AML-193 (cell line): ENCODE measurements at places on chromosomes 16 and 17.

DNA sequence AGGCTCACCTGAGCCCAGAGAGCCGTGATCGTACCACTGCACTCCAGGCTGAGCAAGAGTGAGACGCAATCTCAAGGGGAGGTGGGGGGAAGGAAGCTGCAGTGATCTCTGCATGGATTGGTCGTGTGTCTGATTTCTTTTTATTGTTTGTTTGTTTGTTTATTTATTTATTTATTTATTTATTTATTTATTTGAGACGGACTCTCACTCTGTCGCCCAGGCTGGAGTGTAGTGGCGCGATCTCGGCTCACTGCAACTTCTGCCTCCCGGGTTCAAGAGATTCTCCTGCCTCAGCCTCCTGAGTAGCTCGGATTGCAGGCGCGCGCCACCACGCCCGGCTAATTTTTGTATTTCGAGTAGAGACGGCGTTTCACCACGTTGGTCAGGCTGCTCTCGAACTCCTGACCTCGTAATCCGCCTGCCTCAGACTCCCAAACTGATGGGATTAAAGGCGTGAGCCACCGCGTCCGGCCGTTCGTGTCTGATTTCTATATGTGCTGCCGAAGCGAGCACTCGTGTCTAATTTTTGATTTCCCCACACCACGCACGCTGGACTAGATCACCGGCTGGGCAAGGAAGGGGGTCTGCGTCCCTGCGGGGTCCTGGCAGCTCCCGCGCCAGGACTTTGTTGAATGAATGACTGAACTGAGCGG, 448 bp upstream of the TNFRSF12A start:
- no peak for DNase-seq

- DNase-seq, result no peak
Observed at GRCh38 chr16:67108931-67109406, 772 bp upstream of the PHAF1 start.

DNA sequence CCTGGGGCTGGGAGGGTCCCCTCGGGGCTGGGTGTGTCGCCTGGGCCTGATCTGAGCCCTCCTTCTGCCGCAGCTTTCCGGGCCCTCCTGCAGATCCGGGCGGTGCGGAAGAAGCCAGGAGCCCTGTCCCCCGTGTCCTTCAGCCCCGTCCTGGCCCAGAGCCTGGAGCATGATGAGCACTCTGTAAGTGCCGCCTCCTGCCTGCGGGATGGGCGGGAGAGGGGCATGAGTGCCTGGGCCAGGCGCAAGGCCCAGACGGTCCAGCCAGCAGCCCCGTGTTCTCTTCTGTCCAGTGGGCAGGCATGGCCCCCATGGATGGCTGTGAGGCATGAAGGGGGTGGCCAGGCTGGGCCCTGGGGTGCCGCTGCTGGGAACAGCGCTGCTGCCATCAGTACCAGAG, 16.0 kb upstream of the NUDT16L1 start:
- DNase-seq, result no peak

- no peak for DNase-seq
Observed at GRCh38 chr17:71740866-71741265, 380.0 kb upstream of the SOX9 start.

- DNase-seq, result peak; percentile 76
Observed at GRCh38 chr17:49696233-49696761, 11.5 kb downstream of the SLC35B1 start.

DNA sequence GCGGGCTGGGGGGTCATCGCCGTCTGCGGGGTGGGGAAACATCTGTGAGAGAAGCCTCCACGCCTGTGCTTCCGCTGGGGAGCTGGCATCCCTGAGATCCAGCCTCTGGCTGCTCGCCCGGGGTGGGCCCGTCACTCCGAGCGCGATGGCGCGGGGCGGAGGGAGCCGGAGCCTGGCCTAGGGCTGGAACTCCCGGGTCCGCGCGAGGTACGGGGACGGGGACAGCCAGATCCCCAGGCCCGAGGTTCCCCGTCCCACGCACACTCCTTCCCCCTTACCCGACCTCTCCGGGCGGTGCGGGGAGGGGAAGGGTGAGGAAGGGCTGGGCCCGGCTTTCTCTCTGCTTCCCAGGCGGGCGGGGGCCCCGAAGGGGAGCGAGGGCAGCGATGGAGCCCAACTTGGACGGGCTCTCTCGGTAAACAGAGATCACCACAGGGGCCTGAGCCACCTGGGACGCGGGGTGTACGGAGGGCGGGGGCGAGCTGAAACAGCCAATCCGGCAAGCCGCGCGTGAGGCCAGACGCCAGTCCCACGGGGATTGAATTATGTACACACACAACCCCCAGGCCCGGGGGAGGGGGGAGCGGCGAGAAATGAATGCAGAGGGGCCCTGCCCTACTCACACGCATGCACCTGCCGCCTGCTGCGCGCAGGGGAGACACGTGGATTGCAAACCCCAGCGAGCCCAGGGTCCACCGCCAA, at the start of gene SLC16A11:
Gene SLC16A11 (minus strand): TSS at position 596 of the 702 bp plus-strand sequence. CDS start 579 bp downstream, at position 17.
- DNase-seq, result no peak

- DNase-seq, result no peak
Observed at GRCh38 chr17:78819806-78820792, 20.5 kb downstream of the USP36 start.

DNA sequence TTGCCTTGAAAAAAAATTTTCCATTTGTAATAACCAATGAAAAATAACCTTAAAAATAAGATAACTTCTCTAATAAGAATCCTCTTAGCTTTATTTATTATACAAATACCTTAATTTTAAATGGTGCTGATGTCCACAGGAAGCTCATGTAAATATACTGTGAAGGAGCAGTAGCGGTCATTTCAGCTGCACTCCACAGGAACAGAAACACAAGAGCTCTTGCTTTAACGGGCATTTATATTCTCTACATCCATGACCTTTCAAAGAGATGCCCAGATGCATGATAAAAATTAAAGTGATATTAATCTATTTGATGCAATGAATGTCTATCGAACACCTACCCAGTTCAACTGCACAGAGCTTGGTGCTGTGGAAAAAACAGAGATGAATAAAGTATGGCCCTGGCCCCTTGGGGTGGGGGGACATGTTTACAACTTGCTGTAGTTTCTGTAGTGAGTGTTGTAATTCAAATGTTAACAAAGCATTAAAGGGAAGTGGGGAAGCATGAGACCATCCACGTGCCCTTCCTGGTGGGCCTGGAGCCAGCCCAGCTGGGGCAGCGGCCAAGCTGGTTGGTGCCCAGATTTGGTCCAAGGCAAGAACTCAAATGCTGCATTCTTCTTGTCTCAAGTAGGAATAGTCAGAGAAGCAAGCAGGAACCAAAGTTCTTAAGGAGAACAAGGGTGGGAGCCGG, 47.9 kb downstream of the IQCK start:
- DNase-seq, result no peak

GRCh38 chr16:77197747-77198146, 1.5 kb upstream of the SYCE1L start:
- DNase-seq, result no peak

DNA sequence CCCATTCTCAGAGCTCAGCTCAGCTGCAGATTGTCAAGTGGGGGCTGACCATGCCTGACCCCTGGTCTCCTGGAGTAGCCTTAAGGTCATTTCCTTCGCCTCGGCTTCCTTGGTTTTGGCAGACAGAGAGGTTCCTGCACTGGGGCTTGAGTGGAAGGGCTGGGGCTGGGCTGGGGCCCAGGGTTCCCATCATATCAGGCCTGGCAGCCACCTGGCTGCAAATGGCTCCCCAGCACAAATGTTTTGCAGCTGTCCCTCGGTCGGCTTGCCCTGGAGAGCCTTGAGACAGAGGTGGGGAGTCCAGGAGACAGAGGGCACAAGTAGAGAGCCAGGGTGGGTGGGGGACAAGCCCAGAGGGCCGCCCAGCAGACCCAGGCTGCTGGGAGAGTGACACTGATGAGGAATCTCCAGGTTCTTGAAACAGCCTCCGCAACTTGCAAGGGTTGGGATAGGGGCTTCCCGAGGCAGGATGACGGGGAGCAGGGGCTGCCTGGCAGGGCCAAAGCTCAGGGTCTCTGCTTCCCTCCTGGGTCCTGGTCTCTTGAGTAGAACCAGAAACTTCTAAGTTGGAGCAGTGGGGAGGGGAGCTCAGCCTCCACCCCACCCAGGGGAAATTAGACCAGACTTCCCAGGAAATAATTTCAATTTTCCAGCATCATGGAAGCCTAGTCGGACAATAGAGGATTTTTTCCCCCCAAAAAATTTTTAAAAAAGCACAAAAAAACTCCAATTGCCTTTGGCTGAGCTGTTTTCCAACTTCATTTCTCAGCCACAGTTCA, 19.3 kb downstream of the IGFBP4 start:
- no peak for DNase-seq

- no peak for DNase-seq
Observed at GRCh38 chr17:78532922-78533640, 44.1 kb downstream of the DNAH17 start.

DNA sequence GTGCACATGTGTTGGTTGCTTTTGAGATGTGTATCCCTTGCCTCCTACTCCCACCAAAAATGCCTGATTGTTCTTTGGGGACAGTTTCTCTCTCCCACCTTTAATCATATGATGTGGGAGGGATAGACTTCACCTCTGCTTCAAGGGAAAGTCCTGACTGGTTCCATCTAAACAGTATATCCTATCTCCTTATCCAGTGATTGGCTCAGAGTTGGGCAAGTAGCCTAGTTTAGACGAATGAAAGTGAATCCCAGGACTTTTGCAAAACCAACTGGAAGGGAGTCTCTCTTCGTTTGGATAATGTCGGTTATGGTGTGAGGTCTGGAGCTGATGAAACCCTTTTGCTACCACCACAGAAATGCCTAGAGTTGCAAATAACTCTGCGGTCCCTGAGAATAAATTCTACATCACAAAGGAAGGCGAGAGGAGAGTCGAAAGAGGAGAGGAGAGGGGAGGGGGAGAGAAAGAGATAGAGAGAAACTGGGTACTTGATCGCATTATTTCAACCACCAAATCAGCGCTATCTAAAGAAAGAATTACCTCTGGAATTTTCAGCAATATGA, 77.1 kb upstream of the SALL1 start:
- no peak for DNase-seq

DNA sequence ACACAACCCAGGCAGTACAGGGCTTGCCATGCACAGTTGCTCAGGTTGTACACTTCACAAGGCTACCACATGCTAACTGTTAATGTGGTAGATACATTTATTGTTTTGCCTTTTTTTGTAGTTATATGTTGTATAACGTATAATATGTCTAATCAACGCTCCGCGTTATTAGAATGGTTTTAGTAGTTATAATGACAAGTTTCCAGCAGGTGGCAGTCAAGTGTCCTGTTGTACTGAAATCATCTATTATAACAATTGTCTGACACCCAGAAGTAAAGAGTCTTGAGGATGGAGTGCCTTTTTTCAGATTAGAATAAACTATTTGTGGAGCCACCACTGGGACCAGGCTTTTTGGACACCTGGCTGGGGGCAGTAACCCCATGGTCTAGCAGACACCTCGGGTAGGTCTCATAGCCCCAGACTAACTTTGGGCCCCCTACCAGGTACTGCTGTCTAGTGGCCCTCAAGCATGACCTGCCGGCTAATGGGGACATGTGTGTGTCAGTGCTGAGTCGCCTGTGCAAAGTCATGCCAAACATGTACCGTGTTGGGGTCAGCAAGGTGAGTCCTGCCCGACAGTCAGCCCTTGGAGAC, 32.8 kb downstream of the MYO15A start:
- peak; percentile 32 for DNase-seq

DNA sequence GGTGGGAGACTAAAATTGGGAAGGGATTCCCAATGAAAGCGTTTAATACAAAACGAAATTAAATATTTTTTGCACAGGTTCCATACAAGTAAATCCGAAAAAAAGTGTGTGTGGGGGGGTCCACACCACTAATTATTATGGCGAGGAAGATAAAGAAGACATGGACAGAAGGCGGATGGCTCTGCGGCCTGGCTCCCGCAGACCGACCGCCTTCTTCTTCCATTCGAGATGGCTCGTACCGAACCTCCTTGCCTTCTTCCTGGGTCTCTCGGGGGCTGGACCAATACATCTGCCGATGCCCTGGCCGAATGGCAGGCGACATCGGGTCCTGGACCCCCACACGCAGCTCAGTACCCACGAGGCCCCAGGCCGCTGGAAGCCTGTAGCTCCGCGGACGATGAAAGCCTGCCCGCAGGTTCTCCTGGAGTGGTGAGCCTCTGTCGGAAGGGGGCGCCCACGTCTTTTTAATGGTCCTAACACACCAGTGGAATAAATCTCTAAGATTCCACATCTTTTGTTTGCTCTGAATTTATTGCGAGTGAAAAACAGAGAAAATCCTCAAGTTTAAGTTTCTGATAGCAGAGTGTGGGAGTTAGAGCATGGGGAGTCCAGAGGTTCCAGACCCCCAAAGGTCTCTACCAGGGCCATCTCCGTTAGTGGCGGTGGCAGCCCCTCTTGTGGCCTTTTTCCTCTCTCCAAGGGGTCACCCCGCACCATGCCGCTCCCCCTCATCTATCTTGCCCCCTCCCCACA, 1.4 kb downstream of the PRAC2 start:
- peak; percentile 52 for DNase-seq

DNA sequence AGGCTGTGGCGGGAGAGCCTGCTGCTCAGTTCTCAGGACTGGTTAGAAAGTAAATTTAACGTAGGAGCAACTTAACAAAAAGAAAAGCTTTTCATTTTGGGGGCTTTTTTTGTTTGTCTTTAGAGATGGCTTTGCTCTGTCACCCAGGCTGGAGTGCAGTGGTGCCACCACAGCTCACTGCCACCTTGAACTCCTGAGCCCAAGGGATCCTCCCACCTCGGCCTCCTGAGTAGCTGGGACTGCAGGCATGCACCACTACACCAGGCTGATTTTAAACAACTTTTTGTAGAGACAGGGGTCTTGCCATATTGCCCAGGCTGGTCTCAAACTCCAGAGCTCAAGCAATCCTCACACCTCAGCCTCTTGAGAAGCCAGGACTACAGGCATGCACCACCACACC, 205.0 kb downstream of the RPTOR start:
- no peak for DNase-seq

DNA sequence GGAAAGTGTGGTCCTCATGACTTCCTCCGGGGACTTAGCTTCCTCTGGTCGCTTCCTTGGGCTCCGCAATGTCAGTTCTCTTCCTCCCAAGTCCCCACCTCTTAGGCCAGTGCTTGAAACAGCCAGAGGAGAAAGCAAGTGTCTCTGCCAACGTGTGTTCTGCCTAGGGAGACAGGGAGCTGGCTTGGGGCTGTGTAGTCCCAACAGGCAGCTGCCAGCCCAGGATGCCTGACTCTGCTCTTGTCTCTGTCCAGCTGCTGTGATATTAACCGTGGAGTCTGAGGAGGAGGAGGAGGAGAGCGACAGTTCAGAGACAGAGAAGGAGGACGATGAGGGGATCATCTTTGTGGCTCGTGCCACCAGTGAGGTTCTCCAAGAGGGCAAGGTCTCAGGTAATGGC, 13.5 kb upstream of the PLEKHG4 start:
- no peak for DNase-seq

DNA sequence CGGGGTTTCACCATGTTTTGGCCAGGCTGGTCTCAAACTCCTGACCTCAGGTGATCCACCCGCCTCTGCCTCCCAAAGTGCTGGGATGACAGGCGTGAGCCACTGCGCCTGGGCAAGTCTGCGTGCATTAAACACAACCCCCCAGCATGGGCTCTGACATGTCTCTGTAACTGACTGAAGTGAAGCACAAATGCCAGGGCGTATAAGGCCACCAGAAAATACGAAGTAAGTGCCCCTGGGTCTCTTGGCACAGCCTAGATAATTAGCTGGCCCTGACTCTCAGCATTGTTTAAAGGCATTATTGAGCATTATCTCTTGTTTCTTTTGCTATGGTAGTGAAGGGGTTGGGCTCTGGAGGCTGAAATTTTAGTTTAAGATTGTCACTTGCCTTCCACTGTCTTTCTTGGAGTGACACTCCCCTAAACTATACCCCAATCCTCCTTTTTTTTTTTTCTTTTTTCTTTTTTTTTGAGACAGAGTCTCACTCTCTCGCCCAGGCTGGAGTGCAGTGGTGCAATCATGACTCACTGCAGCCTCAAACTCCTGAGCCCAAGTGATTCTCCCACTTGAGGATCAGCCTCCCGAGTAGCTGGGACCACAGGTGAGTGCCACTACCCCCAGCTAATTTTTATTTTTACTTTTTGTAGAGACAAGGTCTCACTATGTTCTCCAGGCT, 8.2 kb upstream of the SEC14L1 start:
- no peak for DNase-seq
